NCI-H526 treated with DMSO at 0.1 percent for 48 hours (cell line): ENCODE measurements at places on chromosomes 16 and 17.

DNA sequence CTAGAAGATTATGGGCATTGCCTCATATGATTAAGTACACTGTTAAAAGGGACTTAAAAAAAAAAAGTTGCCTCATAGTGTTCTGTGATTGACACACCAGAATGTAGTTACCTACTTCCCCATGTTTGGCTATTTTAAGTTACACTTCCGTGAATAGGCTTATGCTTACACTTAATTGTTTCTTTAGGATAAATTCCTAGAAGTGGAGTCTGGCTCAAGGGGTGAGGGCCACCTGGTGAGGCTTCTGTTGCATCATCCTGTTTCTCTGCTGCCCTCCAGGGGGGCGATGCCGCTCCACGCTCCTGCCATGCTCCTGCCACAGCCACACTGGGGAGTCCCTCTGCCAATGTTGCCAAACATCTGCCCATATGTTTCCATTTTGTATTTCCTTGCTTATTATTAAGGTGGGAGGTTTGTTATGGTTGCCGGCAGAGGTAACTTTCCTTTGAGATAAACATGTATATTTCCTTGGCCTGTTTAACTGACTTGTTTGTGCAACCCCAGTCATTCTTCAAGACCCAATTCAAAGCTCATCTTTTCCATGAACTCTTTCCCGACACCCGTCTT lies 73.1 kb downstream of the KSR1 start:
- no peak for DNase-seq

DNA sequence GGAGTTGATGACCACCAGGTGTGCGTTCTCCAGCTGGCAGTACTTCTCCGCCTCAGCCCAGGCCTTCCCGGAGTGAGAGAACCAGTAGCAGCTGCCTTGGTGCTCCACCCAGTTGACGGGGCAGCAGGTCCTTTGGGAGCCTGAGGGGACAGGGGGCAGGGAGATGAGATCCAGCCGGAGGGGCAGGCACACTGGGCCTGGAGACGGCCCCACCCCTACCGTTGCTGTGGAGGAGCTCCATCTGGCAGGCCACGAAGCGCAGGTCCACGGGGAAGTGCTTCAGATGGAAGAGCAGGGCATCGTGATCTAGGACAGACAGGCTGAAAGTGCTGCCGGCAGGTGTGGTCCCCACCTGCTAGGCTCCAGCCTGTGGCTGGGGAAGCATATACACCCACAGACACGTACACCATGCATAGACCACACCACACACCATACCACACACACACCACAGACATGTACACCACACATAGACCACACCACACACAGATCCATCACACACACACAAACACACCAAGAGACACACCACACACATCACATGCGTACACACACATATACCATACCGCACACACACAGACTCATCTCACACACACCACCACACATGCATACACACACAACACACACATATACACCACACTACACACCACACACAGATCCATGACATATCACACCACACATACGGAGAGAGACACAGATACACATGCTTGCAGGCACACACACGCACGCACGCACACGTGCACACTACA lies 7.4 kb downstream of the ASGR2 start:
- peak; percentile 5 for DNase-seq

DNA sequence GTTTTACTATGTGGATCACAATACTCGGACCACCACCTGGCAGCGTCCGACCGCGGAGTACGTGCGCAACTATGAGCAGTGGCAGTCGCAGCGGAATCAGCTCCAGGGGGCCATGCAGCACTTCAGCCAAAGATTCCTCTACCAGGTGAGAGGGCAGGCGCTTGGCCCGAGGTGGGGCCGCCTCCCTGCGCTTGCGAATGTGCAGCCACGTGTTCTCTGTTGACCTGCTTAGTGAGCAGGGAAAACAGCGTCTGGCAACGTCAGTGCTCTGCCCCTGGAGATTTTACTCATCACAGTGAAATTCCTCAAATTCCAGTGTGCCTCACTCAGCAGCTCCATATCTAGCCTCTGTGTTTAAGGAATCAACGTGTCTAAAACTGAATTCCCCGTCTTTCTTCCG lies 33.4 kb upstream of the CLEC18A start:
- DNase-seq, result no peak

- DNase-seq, result no peak
Observed at GRCh38 chr17:77371117-77371887, 230.5 kb downstream of the SEC14L1 start.

DNA sequence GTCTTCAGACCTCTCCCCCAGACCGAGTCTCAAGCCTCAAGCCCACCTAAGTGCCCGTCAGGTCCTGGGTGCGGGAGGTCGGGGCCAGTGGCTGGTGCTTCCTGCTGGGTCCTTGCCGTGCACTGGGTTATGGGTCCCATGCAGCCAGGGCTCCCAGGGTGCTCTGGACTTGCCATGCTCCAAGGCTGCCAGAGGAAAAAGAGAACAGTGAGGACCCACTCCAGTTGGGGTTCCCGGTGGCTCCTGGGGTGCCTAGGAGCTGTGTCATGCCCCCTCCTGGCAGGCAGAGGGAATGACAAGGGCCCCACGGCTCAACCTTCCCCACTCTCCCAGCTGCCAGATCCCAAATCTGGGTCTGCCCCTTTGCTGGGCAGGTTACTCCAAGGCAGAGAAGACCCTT lies 3.8 kb downstream of the SNX20 start:
- DNase-seq, result no peak

DNA sequence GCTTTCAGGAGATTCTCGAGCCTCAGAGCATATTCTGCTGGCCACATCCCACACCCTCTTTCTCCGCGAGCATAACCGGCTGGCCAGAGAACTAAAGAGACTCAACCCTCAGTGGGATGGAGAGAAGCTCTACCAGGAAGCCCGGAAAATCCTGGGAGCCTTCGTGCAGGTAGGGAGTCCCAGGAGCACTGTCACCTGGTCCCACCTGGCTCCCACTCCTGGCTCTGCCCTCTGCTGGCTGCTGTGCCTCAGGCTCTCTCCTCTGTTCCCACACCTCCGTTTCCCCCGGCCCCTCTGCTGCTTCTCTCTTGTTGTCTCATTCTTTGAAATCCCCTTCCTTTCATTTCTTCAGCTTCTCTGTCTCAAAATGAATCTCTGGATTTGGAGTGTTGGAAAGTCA lies 16.4 kb downstream of the LPO start:
- DNase-seq, result peak; percentile 14

GRCh38 chr17:36808180-36808661 lies 129.1 kb upstream of the LHX1 start:
- no peak for DNase-seq

GRCh38 chr17:79795795-79796443 lies 958 bp downstream of the CBX8 start:
- DNase-seq, result no peak

DNA sequence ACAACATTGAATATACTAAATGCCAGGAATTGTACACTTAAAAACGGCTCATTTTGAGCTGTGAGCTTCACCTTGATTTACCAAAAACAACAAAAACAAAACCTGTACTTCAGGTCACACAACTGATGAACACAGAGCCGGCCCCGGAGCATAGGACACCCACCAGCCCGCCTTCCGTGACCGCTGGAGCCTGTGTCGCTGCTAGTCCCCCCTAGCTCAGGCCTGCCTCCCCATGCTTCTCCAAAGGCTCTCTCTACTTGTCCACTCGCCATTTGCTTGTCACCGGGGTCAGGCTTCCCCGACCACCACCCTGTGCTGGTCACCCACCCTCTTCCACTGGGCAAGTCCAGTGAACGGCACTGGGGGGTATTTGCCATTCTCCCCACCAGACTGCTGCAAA lies 113.8 kb upstream of the TNRC6C start:
- DNase-seq, result no peak

DNA sequence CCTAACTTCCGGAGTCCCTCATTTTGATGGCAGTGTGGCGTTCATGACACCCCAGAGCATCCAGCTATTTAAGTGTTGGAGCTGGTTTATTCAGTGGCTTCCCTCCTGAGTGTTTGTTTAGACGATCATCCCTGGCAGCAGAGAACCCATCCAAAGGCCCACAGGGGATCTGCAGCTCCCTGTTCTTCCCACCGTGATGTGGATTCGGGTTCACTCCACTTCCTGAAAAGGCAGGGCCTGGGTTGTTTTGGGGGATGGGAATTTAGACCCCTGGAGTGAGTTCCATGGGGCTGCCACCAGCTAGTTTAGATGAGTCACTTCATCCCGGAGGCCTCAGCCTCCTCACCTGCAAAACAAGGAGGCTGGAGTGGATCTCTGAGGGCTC lies 2.3 kb downstream of the KSR1 start:
- DNase-seq, result no peak

GRCh38 chr17:5355421-5356129 lies 63.9 kb downstream of the NUP88 start:
- DNase-seq, result peak; percentile 6

DNA sequence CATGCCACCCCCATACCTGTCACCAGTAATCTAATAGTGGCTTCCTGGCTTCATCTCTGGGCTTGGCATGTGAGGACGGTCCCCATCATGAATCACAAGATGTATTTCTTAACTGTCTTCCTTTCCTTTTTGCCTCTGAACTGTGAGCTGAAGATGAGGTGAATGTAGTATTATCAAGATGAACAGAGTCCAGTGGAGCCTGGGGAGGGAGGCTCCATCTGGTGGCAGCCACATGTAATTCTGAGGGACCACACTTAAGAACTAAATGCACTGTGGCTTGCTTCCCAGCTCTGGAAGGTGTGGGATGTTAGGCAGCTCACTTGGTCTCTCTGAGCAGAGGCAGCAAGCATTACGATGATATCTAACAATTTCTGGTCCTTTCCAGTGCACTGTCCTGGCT lies 354.9 kb upstream of the ASIC2 start:
- DNase-seq, result no peak
